NCI-H187 treated with DMSO at 0.1 percent for 48 hours (cell line): ENCODE measurements at places on chromosomes 11 and 22.

- DNase-seq = peak; percentile 19
Observed at GRCh38 chr11:8963569-8964323, 496 bp downstream of the TMEM9B start.

- DNase-seq = no peak
Observed at GRCh38 chr11:67056267-67057204, at the start of gene RHOD. TSS of gene RHOD (plus strand) at chr11:67056847. CDS start at chr11:67056903, 56 bp downstream.

DNA sequence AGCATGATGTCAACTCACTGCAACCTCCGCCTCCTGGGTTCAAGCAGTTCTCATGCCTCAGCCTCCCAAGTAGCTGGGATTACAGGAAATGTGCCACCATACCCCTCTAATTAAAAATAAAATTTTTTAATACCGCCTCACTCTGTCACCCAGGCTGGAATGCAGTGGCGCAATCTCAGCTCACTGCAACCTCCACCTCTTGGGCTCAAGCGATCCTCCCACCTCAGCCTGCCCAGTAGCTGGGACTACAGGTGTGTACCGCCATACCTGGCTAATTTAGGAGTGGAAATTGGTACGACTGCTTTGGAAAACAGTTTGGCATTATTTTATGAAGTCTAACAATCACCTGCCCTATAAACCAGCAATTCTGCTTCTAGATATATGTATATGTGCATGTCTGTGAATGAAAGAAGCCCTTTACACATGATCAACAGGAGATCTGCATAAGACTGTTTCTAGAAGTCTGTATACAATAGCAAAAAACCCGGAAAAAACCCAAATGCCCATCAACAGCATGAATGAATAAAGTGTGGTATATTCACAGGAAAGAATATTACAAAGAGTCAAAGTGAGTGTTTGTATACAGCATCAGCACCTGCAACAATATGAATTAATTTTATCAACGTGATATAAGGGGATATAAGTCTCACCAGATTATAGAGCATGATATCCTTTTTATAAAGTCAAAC, 16.0 kb downstream of the SLC35F2 start:
- DNase-seq = no peak

DNA sequence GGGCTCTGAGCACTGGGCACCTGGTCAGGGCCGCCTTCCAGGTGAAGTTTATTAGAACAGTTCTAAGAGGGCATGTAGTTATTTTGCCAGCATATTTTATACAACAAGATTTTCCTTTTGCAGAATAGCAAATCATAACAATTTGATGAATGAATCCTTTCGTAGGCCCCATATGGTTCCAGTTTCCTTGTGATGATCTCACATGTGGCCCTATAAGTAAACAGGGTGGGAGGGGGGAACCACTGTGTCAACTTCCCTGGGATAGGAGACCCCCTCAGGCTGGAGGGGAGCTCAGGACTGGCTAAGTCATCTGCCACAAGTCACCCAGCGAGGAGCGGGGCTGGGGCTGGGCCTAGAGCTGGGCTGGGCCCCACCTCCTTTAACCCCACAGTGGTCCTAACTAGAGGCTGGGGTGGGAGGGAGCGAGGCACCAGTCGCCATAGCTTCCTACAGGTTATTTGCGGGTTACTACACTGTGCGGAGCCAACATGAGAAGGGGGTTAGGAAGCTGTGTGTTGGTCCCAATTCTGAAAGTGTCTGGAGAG, 4.2 kb downstream of the FBLN1 start:
- no peak for DNase-seq

- no peak for DNase-seq
Observed at GRCh38 chr11:128181088-128181480, 406.3 kb downstream of the ETS1 start.

GRCh38 chr11:5605849-5606248, 9.4 kb downstream of the TRIM6 start:
- DNase-seq = no peak

DNA sequence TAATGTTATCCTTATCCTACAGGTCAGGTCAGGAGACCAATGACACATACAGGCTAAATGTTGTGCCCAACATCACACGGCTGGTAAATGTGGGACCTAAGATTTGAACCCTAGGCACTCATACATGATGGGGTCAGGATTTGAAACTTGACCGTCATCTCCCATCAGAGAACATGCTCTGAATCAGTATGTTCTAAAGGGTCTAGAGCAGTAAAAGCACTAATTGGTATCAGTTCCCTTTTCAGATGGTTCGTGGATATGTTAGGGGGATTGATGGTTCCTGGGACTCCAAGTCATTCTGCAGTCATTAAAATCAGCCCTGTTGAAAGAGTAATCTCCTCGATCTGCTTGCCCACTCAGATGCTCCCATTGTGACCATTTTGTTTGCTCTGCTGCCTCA, 65.5 kb downstream of the BMAL1 start:
- DNase-seq = no peak

DNA sequence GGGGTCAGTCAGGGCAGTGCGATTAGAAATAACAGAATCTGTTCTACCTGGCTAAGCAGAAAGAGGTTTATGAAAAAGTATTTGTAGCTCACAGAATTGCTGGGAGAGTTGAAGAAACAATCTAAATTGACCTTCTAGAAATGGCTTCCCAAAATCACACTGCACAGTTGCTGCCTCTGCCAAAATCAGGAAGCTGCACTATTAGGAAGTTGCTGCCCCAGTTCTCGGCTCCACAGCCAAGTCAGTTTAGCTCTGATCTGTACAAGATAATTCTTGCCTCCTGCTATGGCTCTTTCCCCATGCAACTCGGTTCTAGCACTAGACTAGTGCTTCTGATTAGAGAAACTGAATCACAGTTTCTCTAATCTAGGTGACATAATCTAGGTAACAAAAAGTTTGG, 16.0 kb upstream of the CCDC90B start:
- DNase-seq = no peak

DNA sequence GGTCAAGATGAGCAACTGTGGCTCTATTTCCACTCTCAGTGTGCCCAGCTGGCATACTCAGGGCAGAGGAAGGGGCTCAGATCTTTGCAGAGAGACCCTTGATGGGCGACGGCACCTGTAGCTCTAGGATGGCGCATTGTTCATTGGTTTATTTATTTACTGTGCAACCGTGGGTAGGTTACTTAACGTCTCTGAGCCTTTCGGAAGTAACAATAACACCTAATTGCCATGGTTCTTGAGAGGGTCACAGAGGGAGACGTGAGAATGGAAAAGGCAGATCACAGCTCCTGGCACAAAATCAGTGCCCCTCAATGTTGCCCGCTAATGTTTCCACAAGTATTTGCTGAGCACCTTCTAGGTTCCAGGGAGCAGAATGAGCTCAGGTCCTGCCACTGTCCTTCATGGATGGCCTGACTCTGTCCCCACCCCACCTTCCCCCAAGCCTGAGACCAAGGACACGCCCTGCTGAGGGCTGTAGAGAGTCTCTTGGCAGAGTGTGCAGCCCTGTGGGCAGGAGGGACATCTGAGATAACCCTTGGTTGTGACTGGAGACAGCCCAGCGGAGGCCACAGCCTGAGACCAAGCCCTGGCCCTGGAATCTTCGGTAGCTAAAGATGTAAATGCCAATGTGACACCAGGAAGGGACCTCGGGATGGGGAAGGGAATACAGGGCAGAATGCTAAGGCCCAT, 780 bp upstream of the ALDH3B2 start:
- no peak for DNase-seq

GRCh38 chr11:93849201-93849600, 1.2 kb downstream of the VSTM5 start:
- no peak for DNase-seq

DNA sequence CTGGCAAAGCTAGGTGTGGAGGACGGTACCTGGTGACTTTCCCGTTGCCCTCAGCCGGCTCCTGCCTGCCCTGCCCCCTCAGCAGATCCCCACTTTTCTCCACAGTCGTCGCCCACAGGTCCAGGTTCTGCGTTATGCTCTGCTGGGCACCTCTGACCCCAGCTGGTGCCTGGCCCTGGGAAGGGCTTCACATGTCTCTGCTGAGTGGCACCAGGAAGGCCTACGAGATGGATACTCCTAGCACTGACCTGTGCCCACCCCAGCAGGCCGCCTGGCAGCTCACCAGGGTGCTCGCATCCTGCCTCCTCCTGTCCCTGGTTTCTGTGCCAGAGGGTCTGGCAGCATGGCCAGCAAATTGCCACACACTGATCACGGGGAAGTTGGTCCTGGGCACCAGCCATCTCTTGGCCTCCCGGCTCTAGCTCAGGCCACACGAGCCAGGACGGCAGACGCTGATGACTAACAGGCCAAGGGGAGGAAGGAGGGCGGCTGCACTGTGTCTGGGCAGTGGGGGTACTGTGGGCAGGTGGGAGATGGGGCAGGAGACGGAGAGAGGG, 13.8 kb downstream of the CARS1 start:
- no peak for DNase-seq

GRCh38 chr11:131302836-131303235, 67.6 kb upstream of the NTM start:
- no peak for DNase-seq

DNA sequence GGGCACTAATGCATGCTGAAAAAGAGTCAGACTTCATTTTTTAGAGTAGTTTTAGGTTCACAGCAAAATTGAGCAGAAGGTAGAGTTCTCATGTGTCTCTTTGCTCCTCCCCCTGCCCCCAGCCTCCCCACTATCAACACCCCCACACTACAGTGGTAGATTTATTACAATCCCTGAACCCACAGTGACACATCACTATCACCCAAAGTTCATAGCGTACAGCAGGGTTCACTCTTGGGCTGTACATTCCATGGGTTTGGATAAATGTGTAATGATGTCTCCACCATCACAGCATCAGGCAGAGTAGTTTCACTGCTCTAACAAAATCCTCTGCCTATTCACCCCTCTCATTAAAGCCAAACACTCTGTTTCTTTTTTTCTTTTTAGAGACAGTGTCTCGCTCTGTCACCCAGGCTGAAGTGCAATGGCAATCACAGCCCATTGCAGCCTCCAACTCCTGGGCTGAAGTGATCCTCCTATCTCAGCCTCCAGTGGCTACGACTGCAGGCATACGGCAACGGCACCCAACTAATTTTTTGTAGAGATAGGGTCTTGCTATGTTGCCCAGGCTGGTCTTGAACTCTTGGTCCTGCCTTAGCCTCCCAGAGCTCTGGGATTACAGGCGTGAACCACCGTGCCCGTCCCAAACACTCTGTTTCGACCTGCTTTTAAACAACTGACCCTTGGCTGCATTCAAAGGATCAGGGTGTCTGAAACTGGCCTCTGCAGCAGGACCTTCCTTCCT, 4.1 kb downstream of the BEST1 start:
- no peak for DNase-seq
